Fibroblast of lung (primary cell): ENCODE measurements at places on chromosomes 12 and 14. TPM values are rescaled to one million over a fixed set of nuclear protein-coding genes. Genes with fewer than 3 reads are reported as not detected.

GRCh38 chr12:132066345-132066685, 77.8 kb downstream of the DDX51 start:
- H3K36me3 ChIP-seq = peaks cover 40% of the 10 kb centered on the region
- no peaks in the 10 kb centered on the region for H3K27me3 ChIP-seq
- H3K4me3 ChIP-seq = no peak overlapping the region
- H3K4me1 ChIP-seq = no peaks in the 10 kb centered on the region
- no peak overlapping the region for H3K27ac ChIP-seq
- no peak for DNase-seq

GRCh38 chr12:101823039-101823438, 7.7 kb downstream of the GNPTAB start:
- H3K4me1 ChIP-seq = no peaks in the 10 kb centered on the region
- H3K36me3 ChIP-seq = no peaks in the 10 kb centered on the region
- H3K27ac ChIP-seq = no peak overlapping the region
- H3K4me3 ChIP-seq = no peak overlapping the region

GRCh38 chr12:1632702-1633101, 3.7 kb downstream of the WNT5B start:
- H3K27me3 ChIP-seq = no peaks in the 10 kb centered on the region
- DNase-seq = no peak
- H3K4me3 ChIP-seq = no peak overlapping the region
- H3K4me1 ChIP-seq = peaks cover 9% of the 10 kb centered on the region

GRCh38 chr12:6632026-6632983, 3.5 kb downstream of the LPAR5 start:
- no peaks in the 10 kb centered on the region for H3K36me3 ChIP-seq
- H3K27me3 ChIP-seq = no peaks in the 10 kb centered on the region
- H3K4me1 ChIP-seq = no peaks in the 10 kb centered on the region
- no peak overlapping the region for H3K4me3 ChIP-seq

- no peak overlapping the region for H3K4me3 ChIP-seq
- no peak overlapping the region for H3K27ac ChIP-seq
- DNase-seq = peak; percentile 13
- no peaks in the 10 kb centered on the region for H3K36me3 ChIP-seq
- H3K27me3 ChIP-seq = no peaks in the 10 kb centered on the region
Measured at GRCh38 chr12:30447061-30447750, 248.5 kb downstream of the IPO8 start.

DNA sequence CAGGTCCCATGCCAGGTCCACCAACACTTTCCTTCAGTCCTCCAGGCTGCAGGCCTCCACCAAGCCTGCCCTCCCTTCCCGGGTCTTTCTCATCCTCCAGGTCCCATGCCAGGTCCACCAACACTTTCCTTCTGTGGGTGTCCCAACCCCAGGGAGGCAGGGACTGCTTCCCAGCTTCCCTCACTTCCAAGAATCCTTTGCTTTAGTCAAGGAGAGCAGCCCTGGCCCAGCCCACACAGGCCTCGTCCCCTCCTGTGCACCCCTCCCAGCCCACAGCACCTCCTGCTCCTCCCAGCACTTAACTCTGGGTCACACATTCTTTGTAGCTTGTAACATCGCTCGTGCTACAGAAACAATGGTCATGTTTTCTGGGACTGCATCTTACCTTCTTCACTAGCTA, 72.9 kb downstream of the TESC start:
- no peak overlapping the region for H3K27ac ChIP-seq
- no peak for DNase-seq
- H3K27me3 ChIP-seq = no peaks in the 10 kb centered on the region
- no peaks in the 10 kb centered on the region for H3K4me1 ChIP-seq
- no peak overlapping the region for H3K4me3 ChIP-seq
- peaks cover 22% of the 10 kb centered on the region for H3K36me3 ChIP-seq

- DNase-seq = no peak
- H3K27ac ChIP-seq = no peak overlapping the region
- no peaks in the 10 kb centered on the region for H3K4me1 ChIP-seq
Measured at GRCh38 chr12:114998118-114998749, 314.3 kb upstream of the TBX3 start.

DNA sequence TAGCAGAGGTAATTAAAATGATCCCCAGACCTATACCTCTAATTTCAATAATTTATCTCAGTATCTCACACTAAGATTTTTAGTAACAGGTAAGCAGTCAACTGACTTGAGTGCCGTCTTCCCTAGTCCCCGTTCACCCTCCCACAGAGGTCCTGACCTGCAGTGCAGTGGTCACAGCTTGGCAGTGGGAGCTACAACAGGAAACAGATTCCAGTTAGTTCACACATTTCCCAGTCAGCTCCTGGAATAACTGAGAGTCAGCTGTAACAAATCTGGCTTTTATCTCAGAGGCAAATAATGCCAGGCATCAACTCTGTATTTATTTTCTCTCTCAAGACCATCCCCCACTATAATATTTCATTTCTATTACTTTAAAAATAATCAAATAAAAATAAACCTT, 308.2 kb downstream of the ATP23 start:
- H3K4me1 ChIP-seq = no peaks in the 10 kb centered on the region
- H3K27ac ChIP-seq = no peak overlapping the region
- no peaks in the 10 kb centered on the region for H3K36me3 ChIP-seq
- no peak overlapping the region for H3K4me3 ChIP-seq

DNA sequence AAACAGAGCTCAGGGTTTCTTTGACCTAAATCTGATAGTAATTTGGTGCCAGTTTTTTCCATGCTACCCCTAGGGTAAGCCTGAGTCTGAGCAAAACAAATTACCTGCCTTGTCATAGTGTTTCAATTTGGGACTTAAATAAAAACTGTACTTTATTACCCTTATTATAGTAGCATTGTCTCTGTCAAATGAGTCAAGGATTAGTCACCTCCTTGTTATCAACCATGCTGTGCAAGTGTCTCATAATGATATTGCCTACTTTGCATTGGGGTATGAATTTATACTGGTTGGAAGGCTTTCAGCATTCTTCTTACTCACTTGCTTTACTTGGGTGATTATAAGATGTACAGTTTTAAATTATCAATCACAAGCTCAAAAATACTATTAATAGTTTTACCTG, 380.0 kb downstream of the LRFN5 start:
- no peaks in the 10 kb centered on the region for H3K36me3 ChIP-seq
- DNase-seq = peak; percentile 20
- no peaks in the 10 kb centered on the region for H3K27me3 ChIP-seq
- no peaks in the 10 kb centered on the region for H3K4me1 ChIP-seq
- H3K4me3 ChIP-seq = no peak overlapping the region

GRCh38 chr12:132456944-132457495, 32.9 kb upstream of the FBRSL1 start:
- no peak overlapping the region for H3K27ac ChIP-seq
- H3K4me3 ChIP-seq = no peak overlapping the region
- H3K4me1 ChIP-seq = no peaks in the 10 kb centered on the region
- no peaks in the 10 kb centered on the region for H3K27me3 ChIP-seq

DNA sequence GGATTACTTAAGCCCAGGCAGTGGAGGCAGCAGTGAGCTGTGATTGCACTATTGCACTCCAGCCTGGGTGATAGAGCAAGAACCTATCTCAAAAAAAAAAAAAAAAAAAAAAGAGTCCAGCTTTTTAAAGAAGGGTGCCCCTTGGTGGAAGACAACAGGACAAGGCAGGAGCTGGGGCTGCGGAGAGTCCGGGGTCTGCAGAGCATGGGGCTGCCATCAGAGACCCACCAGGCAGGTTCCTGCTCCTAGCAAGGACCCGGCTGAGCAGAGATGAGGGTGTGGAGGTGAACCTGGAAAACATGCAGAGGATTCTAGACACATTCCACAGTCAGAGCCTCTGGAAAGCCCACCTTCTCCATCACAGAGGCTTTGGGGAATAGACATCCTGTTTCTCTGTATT, 21.0 kb upstream of the CIPC start:
- no peaks in the 10 kb centered on the region for H3K4me1 ChIP-seq
- peaks cover 2% of the 10 kb centered on the region for H3K27me3 ChIP-seq
- no peaks in the 10 kb centered on the region for H3K36me3 ChIP-seq

GRCh38 chr12:121996050-121996944, 25.4 kb upstream of the BCL7A start:
- H3K27me3 ChIP-seq = no peaks in the 10 kb centered on the region
- no peak overlapping the region for H3K4me3 ChIP-seq
- peaks cover 14% of the 10 kb centered on the region for H3K4me1 ChIP-seq
- no peak for DNase-seq
- H3K36me3 ChIP-seq = no peaks in the 10 kb centered on the region

GRCh38 chr12:22172501-22172900, 126.5 kb downstream of the CMAS start:
- DNase-seq = no peak
- H3K27me3 ChIP-seq = no peaks in the 10 kb centered on the region
- no peaks in the 10 kb centered on the region for H3K36me3 ChIP-seq
- no peak overlapping the region for H3K4me3 ChIP-seq
- no peaks in the 10 kb centered on the region for H3K4me1 ChIP-seq

DNA sequence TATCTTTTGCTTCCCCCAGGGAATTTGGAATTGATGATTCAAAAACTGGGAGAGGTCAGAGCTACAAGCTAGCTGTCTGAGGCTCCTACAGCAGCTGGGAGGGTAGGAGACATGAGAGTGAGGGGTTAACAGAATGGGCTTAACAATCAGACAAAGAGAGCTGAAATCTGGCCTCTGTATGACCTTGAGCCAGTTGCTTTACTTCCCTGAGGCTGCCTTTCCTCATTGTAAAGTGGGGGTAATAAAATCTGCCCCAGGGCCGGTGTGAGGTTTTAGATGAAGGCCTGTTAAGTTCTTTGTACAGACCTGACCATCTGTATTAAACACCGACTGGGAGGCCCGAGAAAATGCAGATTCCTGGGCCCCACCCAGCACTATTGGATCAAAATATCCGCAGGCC, 164.3 kb upstream of the NOS1 start:
- no peaks in the 10 kb centered on the region for H3K36me3 ChIP-seq
- no peaks in the 10 kb centered on the region for H3K27me3 ChIP-seq
- H3K27ac ChIP-seq = no peak overlapping the region
- no peaks in the 10 kb centered on the region for H3K4me1 ChIP-seq
- H3K4me3 ChIP-seq = no peak overlapping the region
- DNase-seq = no peak

DNA sequence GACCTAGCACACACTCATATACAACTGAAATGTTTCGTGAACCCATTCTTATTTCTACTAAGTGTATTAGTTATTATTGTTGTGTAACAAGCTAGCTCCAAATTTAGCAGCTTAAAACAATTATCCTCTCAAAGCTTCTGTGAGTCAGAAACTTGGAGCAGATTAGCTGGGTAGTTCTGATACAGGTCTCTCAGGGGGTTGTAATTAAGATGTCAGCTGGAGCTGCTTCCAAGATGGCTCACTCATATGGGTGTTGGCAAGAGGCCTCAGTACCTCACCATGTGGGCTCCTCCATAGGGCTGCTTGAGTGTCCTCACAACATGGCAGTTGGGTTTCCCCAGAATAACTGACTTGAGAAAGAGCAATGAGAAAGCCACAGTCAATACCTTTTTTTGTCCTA, 9.8 kb downstream of the GPR135 start:
- no peaks in the 10 kb centered on the region for H3K27me3 ChIP-seq
- no peak overlapping the region for H3K4me3 ChIP-seq
- peak overlapping the region; percentile 77 for H3K27ac ChIP-seq
- peak; percentile 80 for DNase-seq

DNA sequence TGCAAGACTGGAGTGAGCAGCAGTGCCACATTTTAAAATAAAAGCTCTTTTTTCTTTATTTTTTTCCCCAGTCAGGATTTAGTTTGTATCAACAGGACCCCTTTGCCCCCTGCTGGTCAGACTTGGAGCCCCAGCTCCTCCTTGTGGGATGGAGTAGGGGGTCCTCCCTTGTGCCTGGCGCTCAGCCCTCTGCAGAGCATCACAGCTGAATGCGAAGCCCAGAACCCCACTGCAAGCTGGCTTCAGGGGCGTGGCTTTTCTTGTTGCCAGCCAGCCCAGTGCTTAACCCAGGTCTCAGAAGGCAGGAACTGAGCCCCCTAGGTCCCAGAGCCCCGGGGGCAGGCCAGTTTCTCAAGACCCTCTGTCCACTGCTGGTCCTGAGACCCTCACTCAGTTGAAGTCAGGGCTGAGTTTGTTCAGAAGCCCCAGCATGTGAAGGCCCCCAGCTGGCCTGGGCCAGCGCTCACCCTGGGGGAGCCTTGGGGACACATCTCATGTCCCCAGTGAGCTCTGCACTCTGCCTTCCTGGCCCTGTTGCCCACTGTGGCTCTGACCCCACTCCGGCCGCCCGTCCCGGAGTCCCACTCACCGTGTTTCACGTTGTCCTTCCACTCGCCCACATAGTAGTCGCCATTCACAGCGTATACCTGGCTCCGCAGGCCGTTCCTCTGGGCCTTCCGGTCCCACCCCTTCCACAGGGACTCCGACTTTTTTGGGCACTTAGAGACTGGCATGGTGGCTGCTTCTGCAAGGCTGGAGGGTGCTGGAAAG, 519 bp downstream of the MORN3 start:
- H3K4me3 ChIP-seq = no peak overlapping the region
- H3K36me3 ChIP-seq = no peaks in the 10 kb centered on the region
- no peaks in the 10 kb centered on the region for H3K4me1 ChIP-seq

- H3K4me1 ChIP-seq = no peaks in the 10 kb centered on the region
- no peak overlapping the region for H3K4me3 ChIP-seq
- H3K27ac ChIP-seq = no peak overlapping the region
- no peak for DNase-seq
Measured at GRCh38 chr12:109752117-109753053, 38.8 kb downstream of the FAM222A start.

- H3K27me3 ChIP-seq = no peaks in the 10 kb centered on the region
- no peaks in the 10 kb centered on the region for H3K36me3 ChIP-seq
- peaks cover 29% of the 10 kb centered on the region for H3K4me1 ChIP-seq
- DNase-seq = peak; percentile 69
Measured at GRCh38 chr12:1607940-1608712, 13.7 kb upstream of the FBXL14 start.

- no peak overlapping the region for H3K27ac ChIP-seq
- H3K4me3 ChIP-seq = no peak overlapping the region
- peaks cover 10% of the 10 kb centered on the region for H3K27me3 ChIP-seq
- DNase-seq = no peak
- no peaks in the 10 kb centered on the region for H3K36me3 ChIP-seq
Measured at GRCh38 chr12:30828686-30829085, 73.9 kb upstream of the CAPRIN2 start.

DNA sequence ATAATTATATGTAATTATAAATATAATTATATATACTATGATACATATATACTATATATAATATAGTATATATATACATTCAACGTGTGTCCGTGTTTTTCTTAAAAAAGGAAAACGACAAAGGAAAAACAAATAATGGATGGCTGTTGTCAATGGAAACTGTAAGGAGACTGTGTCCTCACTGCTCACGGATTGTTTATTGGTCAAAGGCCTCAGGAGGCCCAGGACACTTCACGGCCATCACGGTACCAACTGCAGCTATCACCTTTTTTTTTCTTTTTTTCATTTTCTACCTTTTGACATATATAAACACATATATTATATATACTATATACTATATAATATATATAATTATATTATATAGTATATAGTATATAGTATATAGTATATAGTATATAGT, 113.4 kb downstream of the SPTSSA start:
- no peak overlapping the region for H3K27ac ChIP-seq
- H3K4me1 ChIP-seq = no peaks in the 10 kb centered on the region
- H3K36me3 ChIP-seq = no peaks in the 10 kb centered on the region
- no peaks in the 10 kb centered on the region for H3K27me3 ChIP-seq

The IFI27 gene
- total RNA-seq = 7.9 and 11.6 TPM in 2 replicates

The SLC6A15 gene
- total RNA-seq = 0.77 and 0.99 TPM in 2 replicates

The GZMB gene
- not detected in 2 replicates for total RNA-seq

The CEP128 gene
- total RNA-seq = 6.7 and 7.8 TPM in 2 replicates

The AQP5 gene
- total RNA-seq = under 0.01 TPM in 1 of 2 replicates, not detected in the other

The SLC16A7 gene
- 44.2 and 110 TPM in 2 replicates for total RNA-seq

The MGAT4C gene
- under 0.01 TPM in 1 of 2 replicates, not detected in the other for total RNA-seq

The RPL10L gene
- total RNA-seq = not detected in 2 replicates

The SMIM41 gene
- total RNA-seq = 2.0 and 2.1 TPM in 2 replicates

The TAS2R46 gene
- total RNA-seq = 1.5 and 2.0 TPM in 2 replicates

The C14orf39 gene
- not detected in 2 replicates for total RNA-seq
